Endothelial cell of umbilical vein (primary cell): ENCODE measurements at places on chromosomes 3 and 15. TPM values are rescaled to one million over a fixed set of nuclear protein-coding genes. Genes with fewer than 3 reads are reported as not detected.

- no peak for DNase-seq
These were observed 24.1 kb upstream of the SERPINI2 start for GRCh38 chr3:167497903-167498302.

- DNase-seq = no peak
These were observed 342.9 kb upstream of the DPH6 start for GRCh38 chr15:35888815-35889214.

DNA sequence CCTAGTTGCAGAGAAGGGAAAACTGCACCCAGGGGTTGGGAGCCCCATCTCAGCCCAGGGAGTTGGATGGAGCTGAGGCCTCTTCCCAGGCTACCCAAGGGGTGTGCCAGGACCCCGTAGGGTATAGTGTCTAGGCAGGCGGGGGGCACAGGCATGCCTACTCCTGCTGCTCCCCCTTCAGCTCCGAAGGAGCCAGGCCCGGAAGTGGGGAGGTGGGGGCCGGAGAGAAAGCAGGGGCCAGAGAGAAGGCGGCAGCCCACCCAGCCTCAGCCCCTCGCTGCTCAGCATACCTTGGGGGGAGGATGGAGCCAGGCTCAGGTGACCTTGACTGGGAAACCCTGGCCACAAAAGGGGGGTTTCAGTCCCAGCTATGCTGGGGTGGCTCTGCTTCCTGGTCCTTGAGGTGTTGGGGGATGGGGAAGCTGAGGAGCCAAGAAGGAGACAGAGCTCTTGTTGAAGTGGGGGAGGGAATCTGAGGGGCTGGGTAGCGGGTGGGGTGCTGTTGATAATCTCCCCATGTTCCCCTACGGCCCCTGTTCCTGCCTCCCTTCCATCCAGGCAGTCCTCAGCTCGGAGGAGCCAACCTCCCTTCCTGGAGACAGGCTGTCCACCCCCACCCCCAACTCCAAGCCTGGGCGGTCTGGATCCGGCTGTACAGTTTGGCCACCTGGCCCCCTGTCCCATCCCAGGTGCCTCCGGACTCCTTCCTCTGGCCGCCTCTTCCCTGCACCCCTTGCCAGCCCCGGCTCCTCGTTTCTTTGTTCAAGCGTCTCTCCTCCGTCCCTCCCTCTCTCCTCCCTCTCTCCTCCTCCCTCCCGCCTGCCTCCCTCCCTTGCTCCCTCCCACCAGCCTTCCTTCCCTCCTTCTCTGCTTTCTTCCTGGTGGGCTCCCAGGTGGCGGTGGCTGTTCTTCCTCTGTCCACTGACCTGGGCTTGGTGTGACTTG is 1.7 kb downstream of the SEMA3F start:
- peak; percentile 54 for DNase-seq

DNA sequence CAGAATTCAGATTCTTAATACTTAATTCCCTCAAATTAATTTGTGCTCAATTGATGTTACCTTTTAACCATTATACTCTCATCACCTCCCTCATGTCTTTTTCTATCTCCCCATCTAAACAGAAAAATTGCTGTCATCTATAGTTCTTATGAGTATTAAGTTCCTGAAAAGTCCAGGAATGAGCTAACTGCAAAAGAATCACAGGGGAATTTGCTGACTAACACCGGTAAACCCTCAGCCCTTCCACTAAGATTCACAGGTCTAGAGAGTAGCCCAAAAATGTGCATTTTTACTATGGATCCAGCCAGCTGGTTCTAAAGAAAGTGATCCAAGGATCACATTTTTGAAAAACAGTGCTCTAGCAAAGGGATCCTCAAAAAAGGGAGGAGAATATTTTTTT is 67.0 kb downstream of the SETD2 start:
- DNase-seq = no peak

GRCh38 chr3:122057671-122058070 is 2.5 kb downstream of the CD86 start:
- DNase-seq = no peak

DNA sequence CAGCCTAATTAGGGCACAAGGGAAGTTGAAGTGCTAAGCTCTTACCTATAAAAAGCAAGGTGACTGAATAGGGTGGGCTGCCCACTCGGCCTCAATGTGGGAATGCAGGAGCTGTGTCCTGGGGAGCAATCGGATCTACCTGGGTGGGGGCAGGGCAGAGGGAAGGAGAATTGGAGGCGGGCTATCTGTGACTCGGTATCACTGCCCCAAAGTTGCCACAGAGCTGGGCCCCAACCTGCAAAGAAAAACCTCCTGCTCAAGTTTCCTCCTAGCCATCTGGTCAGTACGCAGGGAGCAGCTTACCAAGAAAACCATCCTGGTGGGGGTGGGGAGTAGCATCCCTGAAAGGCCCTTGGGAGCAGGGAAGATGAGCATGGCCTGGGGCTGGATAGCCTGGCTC is 10.7 kb downstream of the CIB2 start:
- no peak for DNase-seq

GRCh38 chr3:72129501-72130094 is 344.6 kb upstream of the PROK2 start:
- peak; percentile 73 for DNase-seq

- DNase-seq = peak; percentile 54
These were observed 762 bp downstream of the CTNNB1 start for GRCh38 chr3:41199866-41200668.

- no peak for DNase-seq
These were observed 136.0 kb upstream of the CFAP20DC start for GRCh38 chr3:59185591-59186369.

DNA sequence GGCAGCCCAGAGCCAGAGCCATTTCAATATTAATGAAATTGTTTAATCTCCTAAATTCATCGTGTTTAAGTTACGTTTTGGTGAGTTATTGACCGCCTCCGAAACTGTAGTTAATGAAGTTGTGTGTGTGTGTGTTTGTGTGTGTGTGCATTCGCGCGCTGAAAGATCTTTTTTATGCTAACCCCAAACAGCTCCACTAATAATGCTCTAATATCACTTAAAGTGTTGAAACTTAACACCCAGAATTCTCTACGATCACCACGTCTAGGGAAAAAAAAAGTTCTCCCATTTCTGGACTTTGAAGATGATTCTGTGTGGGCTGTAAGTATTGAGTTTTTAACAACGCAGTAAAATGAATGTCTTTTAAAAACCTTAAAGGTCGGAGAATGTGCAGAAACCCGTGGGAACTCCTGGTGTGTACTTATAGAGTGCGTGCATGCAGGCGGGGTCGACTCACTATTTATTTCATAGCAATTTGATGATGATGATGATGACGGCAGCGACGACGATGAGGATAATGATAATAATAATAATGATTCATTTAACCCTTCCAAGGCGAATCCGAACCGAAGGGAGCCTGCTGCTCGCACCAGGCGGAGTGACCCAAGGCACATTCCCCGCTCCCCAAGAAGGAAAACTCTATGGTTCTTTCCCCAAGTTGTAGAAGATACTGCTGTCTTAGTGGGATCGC is 1.4 kb upstream of the FOXB1 start:
- DNase-seq = no peak

DNA sequence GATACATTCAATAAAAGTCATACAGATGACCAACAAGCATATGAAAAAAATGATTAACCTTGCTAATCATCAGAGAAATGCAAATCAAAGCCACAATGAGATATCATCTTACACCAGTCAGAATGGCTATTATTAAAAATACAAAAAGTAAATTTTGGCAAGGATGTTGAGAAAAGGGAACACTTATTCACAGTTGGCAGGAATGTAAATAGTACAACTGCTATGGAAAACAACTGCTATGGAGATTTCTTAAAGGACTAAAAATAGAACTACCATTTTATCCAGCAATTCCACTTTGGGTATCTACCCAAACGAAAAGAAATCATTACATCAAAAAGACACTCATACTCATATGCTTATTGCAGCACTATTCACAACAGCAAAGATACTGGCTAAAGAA is 1121.8 kb downstream of the TBL1XR1 start:
- no peak for DNase-seq

DNA sequence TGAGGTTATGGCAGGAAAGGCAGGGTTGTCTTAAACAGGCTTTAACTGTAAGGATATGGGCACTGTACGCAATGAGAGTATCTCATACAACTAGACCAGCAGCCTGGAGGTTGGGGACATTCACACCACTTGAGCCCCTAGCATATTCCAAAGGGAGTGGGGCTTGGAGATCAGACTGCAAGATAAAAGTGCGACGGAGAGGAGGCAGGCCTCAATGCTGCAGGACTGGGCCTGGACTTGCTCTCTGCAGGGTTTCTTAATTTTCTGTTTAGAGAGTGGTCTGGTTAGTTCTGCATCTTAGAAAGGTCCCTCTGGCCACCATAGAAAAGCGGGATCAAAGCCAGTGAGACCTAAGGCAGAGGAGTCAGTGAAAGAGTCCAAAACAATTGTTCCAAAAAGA is 357.7 kb upstream of the NR2F2 start:
- no peak for DNase-seq

DNA sequence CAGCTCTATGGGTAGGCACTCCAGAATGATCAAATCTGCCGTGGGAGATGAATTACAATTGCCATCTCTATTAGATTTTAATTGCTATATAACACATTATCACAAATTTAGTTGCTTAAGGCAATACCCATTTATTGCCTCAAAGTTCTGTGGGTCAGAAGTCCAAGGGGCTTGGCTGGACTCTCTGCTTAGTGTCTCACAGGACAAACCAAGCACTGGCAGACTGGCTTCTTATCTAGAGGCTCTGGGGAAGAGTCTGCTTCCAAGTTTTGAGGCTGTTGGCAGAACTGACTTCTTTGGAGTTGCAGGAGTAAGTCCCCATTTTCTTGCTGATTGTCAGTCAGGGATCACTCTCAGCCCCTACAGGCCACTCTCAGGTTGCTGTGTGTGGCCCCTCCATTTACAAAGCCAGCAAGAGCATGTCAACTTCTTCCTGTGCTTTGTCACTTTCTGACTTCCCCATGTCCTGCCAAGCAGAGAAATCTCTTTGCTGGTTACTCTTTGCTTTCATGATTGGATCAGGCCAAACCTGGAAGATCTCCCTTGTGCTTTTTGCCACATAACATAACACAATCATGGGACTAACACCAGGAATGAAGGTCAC is 93.5 kb upstream of the PRICKLE2 start:
- DNase-seq = no peak

DNA sequence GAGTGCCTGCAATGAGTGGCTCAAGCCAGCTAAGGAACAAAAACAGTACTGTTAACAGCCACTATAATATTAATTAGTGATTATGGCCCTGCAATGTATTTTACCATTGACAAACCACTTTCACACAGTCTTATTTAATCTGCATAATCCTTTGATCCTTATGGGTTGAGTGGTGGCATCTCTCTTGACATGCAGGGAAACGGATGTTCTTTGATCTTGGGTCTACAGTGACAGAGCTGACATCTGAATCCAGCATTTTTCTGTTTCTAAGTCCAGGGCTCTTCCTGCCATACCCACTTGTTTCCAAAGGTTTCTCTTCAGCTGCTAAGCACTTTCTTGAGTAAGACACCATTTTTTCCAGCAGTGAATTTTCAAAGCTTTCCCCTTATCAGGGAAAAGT is 277.7 kb upstream of the ROPN1 start:
- DNase-seq = no peak

CISH gene
- polyA plus RNA-seq = 4.1 and 5.8 TPM in 2 replicates

LRRIQ4 gene
- polyA plus RNA-seq = 0.04 TPM in 1 of 2 replicates, not detected in the other

RTP1 gene
- not detected in 2 replicates for polyA plus RNA-seq

SLC12A6 gene
- polyA plus RNA-seq = 17.6 and 21.4 TPM in 2 replicates

ILDR1 gene
- polyA plus RNA-seq = not detected in 2 replicates

CPLX3 gene
- not detected in 2 replicates for polyA plus RNA-seq

RASL12 gene
- not detected in 2 replicates for polyA plus RNA-seq

TMCO5A gene
- polyA plus RNA-seq = not detected in 2 replicates
